ENCODE measurements at places on chromosomes 6 and 20. TPM values are rescaled to one million over a fixed set of nuclear protein-coding genes. Genes with fewer than 3 reads are reported as not detected.

The FOXC1 gene
- total RNA-seq: 105 TPM

The DLK2 gene
- total RNA-seq: 4.1 TPM

The NRSN1 gene
- total RNA-seq: 16.1 TPM

The DSTN gene
- total RNA-seq: 174 TPM

The SYNJ2 gene
- 15.8 TPM for total RNA-seq

The PNRC1 gene
- 101 TPM for total RNA-seq

The GGTLC1 gene
- total RNA-seq: not detected

The FRK gene
- total RNA-seq: 1.9 TPM

The CLIC5 gene
- total RNA-seq: 2.7 TPM

The BPIFB4 gene
- not detected for total RNA-seq

The TINAG gene
- total RNA-seq: 0.10 TPM

The PLEKHG1 gene
- total RNA-seq: 33.2 TPM

Data from spinal cord (tissue), 10 donors.